ENCODE measurements at places on chromosomes 6 and 20.

GRCh38 chr6:75747152-75747992, 1.7 kb upstream of the MYO6 start:
- DNase-seq = no peak

DNA sequence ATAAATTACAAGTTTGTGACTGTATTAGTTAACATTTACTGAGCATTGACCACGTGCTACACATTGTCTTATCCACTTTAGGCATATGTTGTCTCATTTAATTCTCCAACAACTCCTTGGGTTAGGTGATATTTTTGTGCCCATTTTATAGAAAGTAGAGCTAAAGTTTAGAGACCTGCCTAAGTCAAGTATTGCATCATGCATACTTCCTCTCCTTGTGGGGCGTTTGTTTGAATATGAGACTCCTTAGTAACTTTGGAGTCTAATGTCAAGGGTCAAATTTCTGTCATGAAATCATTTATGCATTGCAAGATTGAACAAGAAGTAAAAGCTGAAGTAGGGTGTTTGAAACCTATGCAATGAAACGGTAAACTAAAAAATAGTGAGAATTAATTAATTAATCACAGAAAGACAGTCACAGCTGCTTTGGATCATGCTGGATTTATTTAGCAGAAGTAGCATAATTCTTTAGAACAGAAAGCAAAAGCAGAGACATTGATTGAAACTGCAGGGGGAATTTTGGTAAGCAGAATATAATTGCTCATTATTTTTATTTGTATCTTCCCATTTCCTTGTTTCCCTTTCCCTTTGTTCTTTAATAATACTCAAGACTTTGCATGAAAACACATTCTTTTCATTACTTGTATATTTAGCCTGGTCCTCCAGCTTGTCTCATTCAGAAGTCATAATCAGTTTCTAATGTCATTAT, 1374.4 kb upstream of the GJE1 start:
- DNase-seq = no peak

- no peak for DNase-seq
Measured at GRCh38 chr6:119283214-119283613, 66.3 kb downstream of the MAN1A1 start.

DNA sequence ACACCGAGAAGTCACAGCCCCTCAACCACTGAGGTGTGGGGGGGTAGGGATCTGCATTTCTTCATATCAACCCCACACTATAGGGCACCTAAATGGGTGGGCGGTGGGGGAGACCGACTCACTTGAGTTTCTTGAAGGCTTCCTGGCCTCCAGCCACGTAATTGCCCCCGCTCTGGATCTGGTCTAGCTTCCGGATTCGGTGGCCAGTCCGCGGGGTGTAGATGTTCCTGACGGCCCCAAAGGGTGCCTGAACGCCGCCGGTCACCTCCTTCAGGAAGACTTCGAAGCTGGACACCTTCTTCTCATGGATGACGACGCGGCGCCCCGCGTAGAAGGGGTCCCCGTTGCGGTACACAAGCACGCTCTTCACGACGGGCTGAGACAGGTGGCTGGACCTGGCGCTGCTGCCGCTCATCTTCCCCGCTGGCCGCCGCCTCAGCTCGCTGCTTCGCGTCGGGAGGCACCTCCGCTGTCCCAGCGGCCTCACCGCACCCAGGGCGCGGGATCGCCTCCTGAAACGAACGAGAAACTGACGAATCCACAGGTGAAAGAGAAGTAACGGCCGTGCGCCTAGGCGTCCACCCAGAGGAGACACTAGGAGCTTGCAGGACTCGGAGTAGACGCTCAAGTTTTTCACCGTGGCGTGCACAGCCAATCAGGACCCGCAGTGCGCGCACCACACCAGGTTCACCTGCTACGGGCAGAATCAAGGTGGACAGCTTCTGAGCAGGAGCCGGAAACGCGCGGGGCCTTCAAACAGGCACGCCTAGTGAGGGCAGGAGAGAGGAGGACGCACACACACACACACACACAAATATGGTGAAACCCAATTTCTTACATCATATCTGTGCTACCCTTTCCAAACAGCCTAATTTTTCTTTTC, at the start of gene DCDC2:
DCDC2 (minus strand) TSS at position 724 of the 883 bp plus-strand sequence; CDS start at position 415, 309 bp downstream.
- DNase-seq = no peak

GRCh38 chr20:61812121-61812844, 253.4 kb downstream of the TAF4 start:
- no peak for DNase-seq

DNA sequence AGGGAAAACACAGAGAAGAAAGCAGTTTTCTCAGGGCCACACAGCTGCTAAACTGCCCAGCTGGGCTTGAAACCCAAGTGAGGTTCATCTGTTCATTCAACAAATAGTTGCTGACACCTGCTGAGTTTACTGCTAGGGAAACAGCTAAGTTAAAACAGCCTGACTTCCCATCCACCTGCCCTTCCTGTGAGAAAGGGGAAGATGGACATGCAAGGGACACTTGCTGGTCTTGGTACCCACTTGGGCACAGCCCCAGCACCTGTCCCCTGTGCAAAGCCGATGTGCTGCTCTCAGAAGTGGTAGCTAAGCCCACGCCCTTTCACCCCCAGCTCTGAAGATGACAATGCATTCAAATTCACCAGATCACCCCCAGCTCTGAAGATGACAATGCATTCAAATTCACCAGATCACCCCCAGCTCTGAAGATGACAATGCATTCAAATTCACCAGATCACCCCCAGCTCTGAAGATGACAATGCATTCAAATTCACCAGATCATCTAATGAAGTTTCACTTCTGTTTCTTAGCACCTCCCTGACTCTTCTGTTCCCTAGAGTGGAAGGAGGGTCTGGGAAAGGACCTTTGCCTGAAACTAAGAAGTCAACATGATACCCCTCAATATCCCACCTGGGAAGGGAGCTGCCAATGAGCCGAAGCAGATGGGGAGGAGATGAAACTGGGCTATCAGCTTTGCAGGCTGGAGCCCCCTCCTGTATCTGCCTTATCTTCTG, 46.0 kb upstream of the TOP1 start:
- no peak for DNase-seq

DNA sequence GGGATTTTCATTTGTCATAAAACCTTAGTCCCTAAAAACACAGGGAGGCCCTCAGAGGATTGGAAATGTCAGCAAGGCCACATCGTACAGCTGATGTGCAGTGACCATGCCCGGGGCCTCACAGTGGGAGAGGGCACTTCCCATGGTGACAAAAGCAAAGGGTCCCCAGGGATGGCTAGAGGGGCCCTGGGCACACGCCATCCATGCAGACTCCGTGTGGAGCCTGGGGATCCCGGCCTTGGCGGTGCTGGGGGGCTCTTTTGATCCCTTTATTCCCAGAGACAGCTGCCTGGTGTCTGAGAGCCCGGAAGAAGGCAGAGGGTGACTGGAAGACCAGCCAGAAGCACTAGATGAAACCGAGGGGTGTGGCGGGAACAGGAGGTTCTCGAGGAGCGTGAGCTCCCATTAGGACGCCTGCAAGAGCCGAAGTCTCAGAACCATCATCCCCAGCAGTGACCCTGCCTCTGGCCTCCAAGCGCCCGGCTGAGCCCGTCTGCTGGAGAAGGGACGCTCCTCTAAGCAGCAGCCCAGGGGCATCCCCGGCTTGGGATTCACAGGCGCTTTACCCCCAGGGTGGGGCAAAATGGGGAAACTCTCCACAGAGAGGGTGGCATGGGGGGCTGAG, 49.1 kb upstream of the FRMD1 start:
- DNase-seq = no peak

GRCh38 chr6:57182017-57182432, 9.9 kb downstream of the BAG2 start:
- DNase-seq = no peak

GRCh38 chr6:36936824-36937223, 17.7 kb upstream of the PI16 start:
- DNase-seq = no peak

DNA sequence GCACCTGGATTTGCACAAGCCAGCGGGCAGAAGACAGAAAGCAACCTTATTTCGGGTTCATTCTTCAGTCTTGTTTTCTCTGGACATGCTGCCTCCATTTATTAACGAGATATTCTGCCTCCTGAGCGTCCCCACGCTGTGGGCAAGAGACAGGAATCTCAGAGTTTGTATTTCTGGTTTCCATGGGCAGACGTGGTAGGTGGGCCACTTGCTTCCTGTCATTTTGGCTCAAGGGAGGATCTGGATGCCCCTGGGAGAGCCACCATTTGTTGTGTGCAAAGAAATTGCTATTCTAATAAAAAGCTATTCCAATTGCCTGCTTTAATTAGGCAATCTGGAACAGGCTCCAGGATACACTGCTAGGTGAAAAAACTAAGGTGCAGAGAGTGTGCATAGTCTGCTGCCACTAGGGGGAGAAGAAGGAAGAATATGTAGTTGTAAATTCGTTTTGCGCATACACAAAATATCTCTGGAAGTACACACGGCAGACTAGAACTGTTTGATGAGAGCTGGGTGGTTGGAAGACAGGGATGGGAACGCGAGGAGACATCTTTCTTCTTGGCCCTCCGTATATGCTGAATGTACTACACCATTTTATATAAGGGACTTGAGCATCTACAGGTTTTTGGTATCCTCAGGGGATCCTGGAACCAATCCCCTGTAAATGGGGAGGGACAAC, 30.1 kb upstream of the SLC16A10 start:
- peak; percentile 60 for DNase-seq

GRCh38 chr20:34538671-34539123, 19.8 kb upstream of the MAP1LC3A start:
- DNase-seq = no peak

- DNase-seq = no peak
Measured at GRCh38 chr20:19812056-19812455, 54.0 kb downstream of the RIN2 start.

- DNase-seq = no peak
Measured at GRCh38 chr6:107217248-107217647, 101.9 kb upstream of the BEND3 start.

DNA sequence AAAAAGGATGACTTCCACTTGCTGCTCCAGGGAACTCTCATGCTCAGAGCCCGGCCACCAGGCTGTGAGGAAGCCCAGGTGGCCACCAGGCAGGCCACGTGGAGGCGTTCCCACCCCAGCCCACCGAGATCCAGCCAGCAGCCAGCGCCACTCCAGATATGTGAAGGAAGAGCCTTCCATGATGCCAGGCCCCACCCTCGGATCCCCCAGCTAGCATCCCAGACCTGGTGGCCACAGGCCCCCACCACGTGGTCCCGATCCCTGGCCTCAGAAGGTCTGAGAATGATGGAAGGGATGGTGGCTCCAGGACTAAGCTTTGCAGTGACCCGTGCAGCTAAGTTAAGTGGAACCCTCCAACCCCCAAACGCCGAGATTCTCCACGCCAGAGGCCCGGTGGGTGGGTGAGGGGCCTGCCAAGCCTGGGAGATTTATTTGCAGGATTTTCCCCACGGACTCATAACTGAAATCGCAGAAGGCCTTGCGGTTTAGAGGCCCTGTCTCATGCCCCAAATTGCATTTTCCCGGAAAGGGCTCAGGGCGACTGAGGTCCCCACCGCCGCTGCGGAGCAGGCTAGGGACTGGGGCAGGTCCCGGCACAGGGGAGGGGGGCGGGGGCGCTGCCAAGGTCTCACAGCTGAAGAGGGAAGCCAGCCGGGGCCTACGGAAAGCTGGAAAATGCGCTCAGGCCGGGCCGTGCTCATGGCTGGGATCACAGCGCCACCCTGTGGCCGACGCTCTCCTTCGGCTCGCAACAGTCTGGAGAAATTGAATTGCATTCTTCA, 31.1 kb upstream of the CST7 start:
- peak; percentile 45 for DNase-seq

DNA sequence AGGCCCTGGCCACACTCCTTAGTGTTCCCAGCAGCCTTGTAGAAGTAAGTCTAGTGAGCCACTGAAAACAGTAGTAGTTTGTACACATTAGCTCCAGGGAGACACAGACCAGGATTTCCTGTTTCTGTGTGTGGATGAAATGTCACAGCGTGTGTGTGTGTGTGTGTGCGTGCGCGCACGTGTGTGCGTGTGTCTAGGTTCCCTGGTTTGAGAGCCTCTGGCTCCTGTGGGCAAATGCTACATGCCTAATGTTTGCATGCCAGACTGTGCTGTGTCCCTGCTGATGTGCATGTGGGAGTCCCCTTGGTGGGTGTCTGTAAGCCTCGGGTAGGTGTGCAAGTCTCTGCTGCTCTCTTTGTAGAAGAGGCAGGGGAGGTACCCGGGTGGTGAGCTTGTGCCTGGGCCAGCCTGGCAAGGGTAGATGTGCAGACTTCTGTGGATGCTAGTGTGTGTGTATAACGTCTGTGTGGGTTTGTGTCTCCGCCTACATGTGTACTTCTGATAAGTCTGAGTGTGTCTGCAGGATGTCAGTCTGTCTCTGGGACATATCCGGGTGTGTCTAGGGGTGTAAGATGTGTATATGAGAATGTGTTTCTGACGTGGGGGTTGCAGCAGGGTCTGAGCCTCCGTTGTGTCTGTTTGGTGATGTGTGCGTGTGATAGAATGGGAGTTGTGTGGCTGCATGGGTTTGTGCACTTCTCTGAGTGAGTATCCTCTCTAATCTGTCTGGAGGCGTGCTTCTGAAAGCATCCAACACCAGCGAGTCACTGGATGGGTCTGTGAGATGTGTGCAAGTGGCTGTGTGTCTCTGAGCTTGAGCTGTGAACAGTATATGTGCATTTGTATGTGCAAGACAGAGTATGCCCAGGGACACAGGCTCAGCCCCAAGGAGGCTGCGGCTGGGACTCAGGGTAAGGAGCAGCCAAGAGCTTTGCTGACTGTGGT, 19.0 kb upstream of the TLDC2 start:
- DNase-seq = peak; percentile 63

DNA sequence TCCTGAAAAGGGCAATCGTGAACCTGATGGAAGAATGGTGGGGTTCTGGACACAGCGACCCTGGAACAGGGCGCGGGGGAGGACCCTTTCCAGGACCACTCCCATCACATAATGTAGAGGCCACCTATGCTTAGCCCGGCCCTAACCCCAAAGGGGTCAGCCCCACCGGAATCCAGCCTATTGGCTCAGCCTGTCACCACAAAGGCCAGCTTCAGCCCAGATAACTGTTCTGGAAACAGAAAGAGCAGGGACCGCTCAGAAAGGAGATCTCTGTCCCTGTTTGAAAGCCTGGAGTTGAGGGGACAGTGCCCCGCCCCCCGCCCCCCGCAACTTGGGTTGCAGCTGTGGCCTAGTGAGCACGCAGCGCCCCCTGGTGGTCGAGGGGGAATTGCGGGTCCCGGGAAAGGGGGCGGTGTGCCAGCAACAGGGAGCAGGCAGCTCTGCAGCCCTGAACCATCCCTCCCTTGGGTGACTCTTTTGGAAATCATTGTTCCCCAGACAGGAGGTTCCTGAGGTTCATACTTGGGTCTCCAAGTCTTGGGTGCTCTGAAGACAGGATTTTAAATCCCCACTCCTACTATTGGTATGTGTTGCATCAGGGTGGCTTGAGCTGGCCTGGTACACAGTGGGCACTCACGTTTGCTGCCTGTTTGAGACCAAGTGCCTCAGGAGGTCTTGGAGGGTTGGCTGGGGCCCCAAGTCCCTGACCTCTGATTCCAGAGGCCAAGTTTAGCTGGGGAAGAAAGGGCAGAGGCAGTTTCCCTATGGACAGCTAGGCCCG, 1.5 kb downstream of the SIGLEC1 start:
- peak; percentile 32 for DNase-seq

- no peak for DNase-seq
Measured at GRCh38 chr6:79913369-79913768, 34.0 kb downstream of the ELOVL4 start.

Data from Jurkat, Clone E6-1 (cell line).